ENCODE measurements at places on chromosomes 11 and 22.

GRCh38 chr11:12531020-12531419 is 143.2 kb upstream of the TEAD1 start:
- DNase-seq: no peak

- no peak for DNase-seq
Observed at GRCh38 chr22:19134874-19135273, 3.8 kb downstream of the TSSK2 start.

- DNase-seq: no peak
Observed at GRCh38 chr11:16310943-16311342, 45.4 kb downstream of the SOX6 start.

DNA sequence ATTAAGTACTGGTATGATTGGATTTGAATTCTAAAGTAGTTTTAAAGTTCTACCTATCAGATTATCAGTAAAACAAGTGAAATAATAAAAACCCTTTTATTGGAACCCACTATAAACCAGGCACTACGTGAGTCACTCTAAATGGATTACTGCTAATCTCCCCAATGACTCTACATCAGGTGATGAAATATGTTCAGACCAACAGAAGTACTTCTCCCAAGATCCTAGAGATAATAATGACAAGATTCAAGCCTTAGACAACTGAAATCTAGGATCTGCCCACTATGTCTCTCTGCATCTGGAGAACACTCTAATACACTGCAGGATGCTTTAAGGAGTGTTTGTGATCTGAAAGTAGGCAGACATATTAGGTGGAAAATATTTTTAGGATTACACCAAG is 652.1 kb upstream of the CHORDC1 start:
- no peak for DNase-seq

- DNase-seq: no peak
Observed at GRCh38 chr11:120548682-120549209, 37.2 kb downstream of the GRIK4 start.

DNA sequence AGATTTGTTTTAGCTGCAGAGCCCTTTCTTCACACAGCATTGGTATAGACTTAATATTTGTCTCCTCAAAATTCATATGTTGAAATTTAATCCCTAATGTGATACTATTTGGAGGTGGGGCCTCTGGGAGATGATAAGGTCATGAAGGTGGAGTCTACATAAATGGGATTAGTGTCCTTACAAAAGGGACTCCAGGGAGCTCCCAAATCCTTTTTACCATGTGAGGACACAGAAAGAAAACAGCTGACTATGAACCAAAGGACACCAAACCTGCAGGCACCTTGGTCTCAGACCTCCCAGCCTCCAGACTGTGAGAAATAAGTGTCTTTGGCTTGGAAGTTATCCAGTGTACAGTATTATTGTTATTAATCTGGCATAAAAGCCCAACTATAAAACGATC is 10.2 kb downstream of the SLC35F2 start:
- no peak for DNase-seq
